Right forelimb (tissue), 1 donor: ENCODE measurements at places on chromosomes 3 and 15.

- DNase-seq = no peak
Measured at GRCh38 chr15:86155551-86155950, 75.9 kb downstream of the AGBL1 start.

DNA sequence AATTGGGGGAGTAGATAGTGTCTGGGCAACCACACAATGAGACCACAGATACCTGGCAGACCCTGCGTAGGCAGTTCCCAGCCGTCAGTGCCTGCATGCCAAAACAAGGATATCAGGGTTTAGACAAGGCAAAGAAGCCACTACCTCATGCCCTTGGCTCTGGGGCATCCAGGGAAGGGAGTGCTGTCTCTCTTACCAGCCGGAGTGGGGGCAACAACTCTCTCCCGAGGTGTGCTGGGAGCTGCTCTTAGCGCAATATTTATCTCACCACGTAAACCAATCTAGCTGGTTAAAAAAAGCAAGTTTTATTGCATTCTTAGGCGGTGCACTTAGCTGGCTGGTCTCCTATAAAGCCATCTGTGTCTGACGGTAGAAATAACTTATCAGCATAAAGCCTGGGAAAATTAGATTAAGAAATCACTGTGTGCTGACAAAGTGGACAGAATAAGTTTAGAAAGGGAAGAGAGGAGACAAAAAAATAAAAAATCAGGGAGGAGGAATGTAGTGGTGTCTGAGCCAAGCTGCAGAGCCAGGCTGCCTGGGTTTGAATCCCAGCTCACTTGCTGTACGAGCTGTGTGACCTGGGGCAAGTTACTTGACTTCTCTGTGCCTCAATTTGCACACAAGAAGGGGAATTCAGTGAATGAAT lies 273.2 kb downstream of the PDZRN3 start:
- DNase-seq = no peak

GRCh38 chr3:144104186-144104585 lies 132.6 kb downstream of the DIPK2A start:
- no peak for DNase-seq

DNA sequence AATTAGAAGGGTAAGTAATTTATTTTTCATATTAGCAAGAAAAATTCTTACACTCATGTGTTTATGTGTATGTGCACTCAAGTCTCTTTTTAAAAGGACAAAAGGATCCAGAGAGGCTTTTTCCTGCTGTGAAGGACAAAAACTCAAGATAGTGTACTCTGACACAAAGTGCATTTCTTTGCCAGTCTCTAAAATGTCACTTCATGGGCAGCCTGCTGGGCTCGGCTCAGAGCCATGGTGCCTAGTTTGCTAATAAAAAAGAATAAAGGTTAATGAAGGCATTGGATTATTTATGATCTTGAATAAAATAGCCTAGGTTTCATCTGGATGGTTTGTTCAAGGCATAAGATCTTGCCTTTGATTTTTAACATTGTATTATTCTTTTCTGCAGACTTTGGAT lies 989.0 kb downstream of the TBL1XR1 start:
- DNase-seq = no peak

- DNase-seq = no peak
Measured at GRCh38 chr3:111892070-111892469, 33.0 kb downstream of the PHLDB2 start.

DNA sequence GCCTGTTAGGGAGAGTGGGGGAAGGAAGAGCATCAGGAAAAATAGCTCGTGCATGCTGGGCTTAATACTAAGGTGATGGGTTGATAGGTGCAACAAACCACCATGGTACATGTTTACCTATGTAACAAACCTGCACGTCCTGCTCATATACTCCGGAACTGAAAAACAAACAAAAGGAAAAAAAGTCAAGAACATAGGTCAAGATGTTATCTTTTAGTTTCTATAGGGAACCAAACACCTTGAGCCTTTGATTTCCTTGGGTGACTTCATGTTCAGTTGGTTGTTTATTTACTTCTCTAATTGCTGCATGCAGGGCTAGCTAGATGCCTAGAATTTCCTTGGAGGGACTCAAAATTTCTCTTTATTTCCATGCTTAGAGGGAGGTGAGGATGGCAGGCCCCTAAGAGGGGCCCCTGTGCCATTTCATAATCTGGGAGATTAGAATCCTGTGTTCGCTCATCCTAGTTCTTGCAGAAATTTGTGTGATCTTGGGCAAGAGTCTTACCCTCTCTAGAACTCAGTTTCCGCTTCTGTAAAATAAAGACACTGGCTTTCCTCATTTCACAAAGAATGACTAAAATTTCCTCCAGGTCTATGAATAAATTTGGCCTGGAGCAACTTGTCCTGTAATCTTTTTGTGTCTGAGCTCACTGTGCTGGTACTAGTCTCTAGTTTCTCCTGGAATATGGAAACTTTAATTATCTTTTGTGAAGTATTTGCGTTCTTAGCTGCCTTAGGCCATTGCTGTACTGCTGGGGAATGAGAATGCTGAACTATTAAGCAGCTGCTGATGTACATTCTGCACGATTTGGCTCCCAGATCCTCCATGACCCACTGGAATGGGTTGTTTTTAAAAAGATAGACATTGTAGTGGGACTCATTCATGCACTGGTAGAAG lies 457.5 kb downstream of the EDEM1 start:
- DNase-seq = no peak

- DNase-seq = no peak
Measured at GRCh38 chr15:54990793-54991192, 205.9 kb downstream of the RSL24D1 start.

- no peak for DNase-seq
Measured at GRCh38 chr15:77384086-77384485, 35.8 kb downstream of the PEAK1 start.

- DNase-seq = no peak
Measured at GRCh38 chr3:186668426-186668825, 2.6 kb downstream of the HRG start.
